ENCODE measurements at places on chromosomes 4 and X.

GRCh38 chrX:386768-387575 lies at the start of gene PPP2R3B:
PPP2R3B (minus strand) TSS chrX:386907; CDS start chrX:386691, 216 bp downstream.
- DNase-seq = peak; percentile 97

DNA sequence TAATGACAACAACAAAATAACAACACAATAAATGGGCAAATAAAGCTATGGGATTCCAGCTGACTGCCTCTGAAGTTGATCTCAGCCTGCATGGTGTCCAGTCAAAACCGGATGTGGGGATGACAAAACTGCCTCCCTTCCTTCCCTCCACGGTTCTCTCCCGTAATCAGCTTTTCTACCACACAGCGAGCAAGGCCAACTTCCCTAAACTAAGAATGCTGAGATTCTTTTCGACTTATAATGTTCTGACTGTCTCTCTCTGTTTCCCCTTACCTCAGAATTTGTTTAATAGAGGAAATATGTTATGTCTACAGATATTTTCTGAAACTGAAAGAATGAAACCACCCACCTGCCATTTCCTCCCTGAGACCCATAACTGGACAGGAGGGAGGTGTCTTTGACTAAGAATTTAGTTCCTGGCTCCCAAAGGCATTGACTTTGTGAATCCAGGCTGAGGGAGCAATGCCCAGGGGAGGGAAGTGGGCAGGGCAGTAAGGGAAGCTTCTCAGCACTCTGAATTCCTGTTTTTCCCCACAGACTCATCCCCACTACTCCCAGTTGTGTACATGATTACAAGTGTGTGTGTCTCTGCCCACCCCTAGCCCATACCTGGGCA lies 1.0 kb upstream of the TLR1 start:
- DNase-seq = no peak

DNA sequence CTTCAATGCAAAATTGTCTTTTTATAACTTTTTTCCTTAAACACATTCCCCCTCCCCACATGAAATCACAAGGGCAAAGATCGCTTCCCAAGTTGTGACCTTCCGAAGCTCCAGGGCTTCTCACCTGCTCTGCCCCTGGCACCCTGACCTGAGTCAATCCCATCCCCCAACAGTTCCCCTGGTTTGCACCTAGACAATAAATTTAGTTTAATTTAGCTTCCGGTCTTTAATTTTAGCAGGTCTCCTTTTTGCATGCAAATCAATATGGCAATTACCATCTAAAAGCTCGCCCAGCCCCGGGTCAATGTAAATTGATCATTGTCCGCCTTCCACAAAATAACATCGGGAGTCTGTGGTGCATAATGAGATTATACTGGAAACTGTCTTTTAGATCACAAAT lies 6.8 kb downstream of the BCOR start:
- DNase-seq = no peak

- DNase-seq = no peak
Observed at GRCh38 chr4:163598028-163598427, 103.5 kb downstream of the TMA16 start.

GRCh38 chr4:13872155-13872554 lies 244.6 kb upstream of the BOD1L1 start:
- no peak for DNase-seq

DNA sequence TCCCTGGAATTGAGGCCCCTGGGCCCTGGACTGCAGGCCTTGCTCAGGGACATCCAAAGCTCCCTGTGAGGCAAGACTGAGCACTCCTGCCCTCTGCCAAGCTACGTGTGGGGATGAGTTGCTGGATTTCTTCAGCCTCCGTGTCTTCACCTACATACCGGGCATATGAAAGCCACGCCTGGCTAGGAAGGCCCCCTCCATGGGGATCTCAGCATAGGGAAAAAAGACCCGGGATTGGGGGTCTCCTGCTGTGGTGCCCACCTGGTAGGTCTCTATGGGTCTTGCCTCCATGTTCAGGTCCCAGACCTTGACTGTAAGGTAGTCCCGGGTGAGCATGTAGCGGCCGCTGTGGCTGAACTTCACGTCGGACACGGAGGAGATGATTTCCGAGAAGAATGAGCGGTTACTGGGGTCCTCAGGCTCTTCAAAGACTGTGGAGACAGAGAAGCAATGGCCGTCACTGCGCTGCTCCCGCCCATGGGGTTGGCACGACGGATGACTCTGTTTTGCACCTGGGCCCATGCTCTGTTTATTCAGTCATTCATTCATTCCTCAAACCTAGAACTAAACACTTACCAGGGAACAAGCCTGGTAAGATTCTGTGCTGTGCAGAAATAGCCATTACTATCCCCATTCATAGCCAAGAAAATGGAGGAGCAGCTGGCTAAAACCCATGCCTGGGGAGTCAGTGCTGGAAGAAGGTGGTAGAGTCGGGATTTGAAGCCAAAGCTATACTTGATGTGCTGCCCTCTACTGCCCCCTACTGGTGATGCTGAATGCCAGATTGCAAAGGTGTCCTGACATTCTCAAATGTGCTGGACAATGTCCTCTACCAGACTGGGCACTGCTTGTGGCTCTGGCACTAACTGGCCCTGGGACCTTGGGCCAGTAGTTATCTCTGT lies 63.9 kb downstream of the WFS1 start:
- no peak for DNase-seq

DNA sequence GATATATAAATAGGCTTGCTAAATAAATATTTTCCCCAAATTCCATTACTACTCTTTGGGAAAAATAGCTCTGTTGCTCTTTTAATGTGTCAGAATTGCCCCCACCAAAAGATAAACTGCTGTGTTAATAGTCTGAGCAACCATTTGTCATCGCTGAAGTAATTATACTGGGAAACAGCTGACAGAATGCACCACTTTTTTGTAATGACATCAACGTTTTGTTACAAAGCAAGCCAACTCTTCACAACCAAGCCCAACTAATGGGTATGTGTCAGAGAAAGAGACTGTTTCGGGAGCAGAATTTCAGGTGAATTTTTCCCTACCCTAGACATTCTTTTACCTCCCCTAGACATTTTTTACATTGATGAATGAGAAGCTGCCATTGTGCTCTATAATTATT lies 405.0 kb upstream of the MAGEB18 start:
- DNase-seq = no peak

GRCh38 chr4:71283642-71284257 lies 55.1 kb upstream of the SLC4A4 start:
- DNase-seq = no peak

GRCh38 chr4:139214039-139214534 lies 37.1 kb upstream of the ELF2 start:
- no peak for DNase-seq

DNA sequence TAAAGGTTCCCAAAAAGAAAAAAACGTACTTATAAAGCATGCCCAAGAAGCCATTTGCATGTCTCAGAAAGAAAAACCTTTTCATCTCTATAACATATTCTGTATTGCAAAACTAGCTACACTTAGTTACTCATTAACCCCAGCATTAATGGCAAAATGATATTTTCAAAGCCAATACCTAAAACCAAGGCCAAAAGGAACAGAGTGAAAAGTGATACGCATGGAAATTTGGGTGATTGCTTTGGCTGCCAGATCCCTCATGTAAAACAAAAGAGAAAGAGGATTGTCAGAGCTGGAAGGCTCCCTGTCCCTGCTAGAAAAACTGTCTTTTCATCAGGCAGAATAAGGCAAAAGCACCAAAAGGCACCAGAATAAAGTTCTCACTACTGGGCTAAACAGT lies 46.8 kb upstream of the RADX start:
- DNase-seq = no peak

- no peak for DNase-seq
Observed at GRCh38 chrX:133892337-133892736, 93.1 kb downstream of the GPC3 start.

- DNase-seq = no peak
Observed at GRCh38 chr4:183636923-183637322, 22.1 kb downstream of the RWDD4 start.

DNA sequence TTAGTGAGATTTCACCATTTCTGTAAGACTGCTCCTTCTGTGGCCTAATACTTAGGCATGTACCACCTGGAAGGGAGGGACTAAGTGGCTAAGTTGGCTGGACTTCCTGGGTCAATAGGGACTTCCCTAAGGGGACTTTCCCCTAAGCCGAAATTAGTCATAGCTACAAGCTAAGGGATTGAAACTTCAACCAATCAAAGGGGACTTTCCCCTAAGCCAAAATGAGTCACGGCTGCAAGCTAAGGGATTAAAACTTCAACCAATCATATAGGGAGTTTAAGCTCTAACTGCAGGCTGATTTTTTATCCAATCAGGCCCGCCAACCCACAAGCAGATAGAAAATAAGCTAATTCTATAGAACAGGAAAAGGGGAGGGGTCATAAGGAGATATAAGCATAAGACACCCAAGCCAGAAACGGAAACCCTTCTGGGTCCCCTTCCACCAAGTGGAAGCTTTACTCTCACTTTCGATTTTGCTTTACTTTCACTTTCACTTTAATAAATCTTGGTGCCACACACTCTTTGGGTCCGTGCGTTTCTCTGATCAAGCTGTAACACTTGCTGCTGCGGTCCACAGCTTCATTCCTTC lies 382.8 kb downstream of the KLHL4 start:
- peak; percentile 10 for DNase-seq

DNA sequence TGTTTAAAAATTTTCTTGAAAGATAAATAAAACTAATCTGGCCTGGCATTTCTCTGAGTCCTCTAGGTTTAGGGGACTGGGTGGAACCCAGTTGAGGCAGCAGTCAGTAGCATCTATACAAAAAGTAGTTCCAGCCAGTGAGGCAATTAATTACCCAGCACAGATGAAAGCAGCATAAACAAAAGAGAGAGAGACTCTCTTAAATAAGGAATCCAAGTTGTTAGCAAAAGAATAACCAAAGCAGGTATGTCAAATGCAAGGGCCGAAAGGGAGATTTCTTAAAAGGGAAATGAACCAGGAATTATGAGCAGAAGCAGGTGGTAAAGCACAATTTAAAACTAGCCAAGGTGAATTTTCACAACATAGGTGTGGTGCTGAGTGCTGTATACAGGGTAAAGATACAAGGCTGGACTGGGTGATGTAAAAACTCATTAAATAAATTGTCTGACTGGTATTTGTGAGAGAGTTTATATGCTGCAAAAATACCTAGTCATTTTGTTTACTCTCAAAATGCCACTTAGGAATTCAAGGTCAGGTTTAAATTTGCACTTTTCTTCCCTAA lies 94.6 kb upstream of the GALNT7 start:
- DNase-seq = no peak

DNA sequence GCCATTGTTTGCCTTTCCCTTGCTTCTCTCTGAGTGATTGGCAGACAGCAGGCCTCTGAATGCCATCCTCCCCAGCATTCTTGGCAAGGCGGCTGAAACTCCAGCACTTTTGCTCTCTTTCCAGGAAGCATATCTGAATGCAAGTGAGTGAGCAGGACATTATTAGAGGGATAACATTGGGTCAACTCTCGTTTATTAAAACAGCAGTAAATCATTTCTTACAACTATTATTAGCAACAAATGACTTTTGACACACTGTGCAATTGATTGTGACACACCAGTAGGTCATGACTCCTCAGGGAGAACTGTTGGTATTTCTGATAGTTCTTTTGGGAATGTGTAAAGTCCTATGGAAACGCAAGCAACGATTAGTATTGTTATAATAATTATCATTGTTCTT lies 103.8 kb downstream of the EFNB1 start:
- DNase-seq = no peak

DNA sequence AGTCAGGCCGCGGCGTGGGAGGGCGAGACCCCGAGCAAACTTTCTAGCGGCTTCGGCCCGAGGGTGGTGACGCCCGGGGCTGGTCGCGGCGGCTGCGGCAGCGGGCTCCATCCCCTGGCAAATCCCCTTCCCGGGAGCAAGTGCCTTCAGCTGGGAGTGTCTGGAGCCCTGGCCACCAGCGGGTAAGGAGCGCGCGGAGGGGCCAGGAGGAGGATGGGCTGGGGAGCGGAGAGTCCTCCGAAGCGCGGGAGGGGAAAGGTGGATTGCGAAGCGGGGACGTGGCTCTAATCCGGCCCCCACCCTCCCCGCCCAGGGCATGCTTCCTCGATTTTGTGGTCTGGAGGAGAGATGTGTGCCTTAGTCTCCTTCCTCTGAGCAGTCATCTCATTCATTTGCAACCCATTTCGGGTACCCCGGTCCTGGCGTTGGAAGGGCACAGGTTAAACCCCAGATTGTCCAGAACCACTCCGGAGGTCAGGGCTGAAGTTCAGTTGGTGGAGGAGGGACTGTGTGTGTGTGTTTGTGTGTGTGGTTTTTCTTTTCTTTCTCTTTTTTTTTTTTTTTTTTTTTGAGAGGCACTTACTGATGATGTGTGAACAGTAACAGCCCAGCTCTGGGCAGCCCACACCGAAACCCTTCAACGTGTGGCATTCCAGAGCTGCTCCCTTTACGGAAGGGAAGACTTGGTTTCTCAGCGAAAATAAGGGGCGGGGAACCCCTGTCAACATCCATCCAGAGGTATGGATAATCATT lies 516 bp downstream of the SGMS2 start:
- no peak for DNase-seq

DNA sequence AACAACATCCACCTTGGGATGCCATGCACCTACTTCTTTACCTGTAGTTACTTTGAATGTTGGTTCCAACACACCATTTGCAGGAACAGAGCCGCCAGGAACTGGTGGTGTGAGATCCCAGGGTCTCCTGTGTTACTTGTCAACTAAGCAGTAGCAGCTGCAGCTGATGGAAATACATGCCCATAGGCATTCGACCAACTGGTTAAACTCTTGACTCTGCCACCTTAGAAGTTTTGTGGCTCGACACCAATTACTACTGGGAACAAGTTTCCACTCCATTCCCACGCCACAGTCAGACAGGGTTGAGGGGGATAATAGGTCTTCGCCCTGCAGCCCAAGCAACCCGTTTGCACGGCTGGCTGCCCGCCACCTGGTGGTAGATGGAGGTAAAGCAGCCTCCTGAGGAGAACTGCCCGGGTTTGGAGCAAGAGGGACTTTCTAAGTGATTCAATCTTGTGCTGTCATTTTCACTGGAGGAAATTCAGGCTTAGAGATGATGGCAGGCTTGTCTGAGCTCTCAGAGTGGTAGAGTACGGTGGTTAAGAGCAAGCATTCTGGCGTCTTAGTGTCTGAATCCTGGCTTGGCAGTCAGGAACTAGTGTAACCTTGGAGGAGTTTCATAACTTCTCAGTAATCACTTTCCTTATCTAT lies 119.1 kb upstream of the TRIM2 start:
- peak; percentile 73 for DNase-seq

DNA sequence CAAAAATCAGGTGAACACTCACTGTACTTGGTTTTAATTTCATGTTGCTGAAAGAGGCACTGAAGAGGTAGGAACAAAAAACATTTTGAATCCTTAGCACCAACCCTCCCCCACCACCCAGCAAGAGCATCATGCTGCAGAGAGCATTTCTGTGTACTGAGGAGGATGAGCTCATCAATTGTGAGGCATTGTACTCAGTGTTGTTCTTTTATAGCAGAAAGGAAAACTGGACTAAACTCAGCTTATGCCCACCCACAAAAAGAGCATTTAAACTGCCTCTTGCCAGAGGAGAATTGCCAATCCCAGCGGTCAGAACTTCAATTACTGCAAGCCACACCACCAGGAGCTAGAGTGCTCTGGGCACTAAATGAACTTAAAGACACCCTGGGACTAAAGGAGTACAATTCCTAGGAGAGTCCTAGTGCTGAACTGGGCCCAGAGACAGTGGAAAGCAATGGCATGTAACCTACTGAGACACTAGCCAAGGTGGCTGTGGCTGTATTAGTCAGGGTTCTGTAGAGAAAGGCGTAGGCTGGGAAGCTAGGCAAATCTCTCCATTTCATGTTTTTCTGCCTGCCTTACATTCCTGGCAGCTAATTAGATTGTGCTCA lies 280.7 kb upstream of the KLHL4 start:
- DNase-seq = no peak
